Activated naive CD4-positive, alpha-beta T cell treated with Interleukin-2 at 50 U/mL for 16 hours (primary cell): ENCODE measurements at places on chromosomes 5 and 9.

DNA sequence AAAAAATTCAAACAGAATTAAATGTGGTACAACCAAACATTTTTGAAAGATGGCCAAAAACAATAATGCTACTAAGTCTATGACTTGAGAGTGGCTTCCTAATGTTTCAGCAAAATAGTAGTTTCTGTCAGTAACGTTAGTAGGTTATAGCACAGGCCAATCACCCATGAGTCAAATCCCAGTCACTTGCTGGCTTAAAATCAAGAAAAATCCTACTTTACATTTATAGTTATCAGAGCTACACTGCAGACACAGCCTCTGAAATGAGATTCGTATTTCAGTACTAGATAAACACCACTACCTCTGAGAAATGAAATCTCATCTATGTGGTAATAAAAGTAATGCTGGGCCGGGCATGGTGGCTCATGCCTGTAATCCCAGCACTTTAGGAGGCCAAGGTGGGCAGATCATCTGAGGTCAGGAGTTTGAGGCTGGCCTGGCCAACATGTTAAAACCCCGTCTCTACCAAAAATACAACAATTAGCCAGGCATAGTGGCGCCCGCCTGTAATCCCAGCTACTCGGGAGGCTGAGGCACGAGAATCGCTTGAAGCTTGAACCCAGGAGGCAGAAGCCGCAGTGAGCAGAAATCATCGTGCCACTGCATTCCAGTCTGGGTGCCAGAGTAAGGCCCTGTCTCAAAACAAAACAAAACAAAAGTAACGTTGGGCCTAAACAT is 6.1 kb downstream of the ZDHHC21 start:
- no peak for DNase-seq

DNA sequence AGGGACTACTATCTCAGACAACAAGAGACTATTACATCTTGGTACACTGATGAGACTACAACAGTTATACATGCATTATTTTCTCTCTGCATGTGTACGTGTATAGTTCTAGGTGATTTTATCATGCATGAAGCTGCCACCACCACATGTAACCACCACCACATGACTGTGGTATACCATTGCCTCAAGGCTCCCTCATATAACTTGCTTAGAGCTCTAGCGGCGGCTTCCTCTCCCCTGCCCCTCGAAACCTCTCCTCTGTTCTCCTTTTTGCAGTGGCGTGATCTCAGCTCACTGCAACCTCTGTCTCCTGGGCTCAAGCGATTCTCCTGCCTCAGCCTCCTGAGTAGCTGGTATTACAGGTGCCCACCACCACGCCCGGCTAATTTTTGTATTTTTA is 162.3 kb downstream of the AOPEP start:
- DNase-seq = no peak

- DNase-seq = no peak
Measured at GRCh38 chr5:26610577-26610976, 427.8 kb downstream of the CDH9 start.

DNA sequence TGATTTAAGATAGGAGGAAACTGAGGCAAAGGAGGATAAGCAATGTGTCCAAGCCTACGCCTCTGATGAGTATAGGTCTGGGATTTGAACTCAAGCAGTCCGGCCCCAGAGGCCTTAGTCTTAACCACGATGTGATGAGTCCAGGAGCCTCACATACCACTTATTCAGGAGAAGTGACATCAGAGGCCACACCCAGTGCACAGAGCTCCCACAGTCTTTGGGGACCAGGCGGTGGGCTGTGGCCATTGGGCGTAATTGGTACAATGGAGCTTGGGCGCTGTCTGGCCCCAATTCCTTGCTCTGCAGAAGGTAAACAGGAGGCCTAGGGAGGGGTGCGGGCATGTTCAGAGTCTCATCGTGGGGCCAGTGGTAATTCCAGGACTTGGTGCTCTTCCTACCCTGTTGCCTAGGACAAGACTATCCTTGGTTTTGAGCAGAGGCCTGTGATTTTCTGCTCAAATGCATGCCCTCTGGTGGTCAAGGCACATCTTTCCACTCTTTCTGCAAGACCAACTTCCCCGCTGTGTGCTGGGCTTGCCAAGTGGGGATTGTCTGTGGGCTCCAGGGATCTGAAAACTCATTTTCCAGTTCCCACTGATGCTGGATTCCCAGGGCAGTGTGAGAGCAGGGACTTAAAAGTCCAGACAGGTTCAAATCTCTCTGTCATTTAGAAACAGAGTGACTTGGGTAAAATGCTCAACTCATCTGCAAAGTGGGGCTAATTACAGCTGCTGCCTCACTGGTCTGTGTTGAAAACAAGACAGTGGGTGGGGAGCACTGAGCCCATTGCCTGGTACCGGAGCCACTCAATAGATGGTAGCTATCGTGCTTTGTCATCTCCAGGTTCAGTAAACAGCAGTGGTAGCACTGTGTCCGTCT is 15.8 kb downstream of the NDST1 start:
- DNase-seq = no peak

GRCh38 chr5:101364469-101364868 is 461.4 kb upstream of the ST8SIA4 start:
- no peak for DNase-seq

DNA sequence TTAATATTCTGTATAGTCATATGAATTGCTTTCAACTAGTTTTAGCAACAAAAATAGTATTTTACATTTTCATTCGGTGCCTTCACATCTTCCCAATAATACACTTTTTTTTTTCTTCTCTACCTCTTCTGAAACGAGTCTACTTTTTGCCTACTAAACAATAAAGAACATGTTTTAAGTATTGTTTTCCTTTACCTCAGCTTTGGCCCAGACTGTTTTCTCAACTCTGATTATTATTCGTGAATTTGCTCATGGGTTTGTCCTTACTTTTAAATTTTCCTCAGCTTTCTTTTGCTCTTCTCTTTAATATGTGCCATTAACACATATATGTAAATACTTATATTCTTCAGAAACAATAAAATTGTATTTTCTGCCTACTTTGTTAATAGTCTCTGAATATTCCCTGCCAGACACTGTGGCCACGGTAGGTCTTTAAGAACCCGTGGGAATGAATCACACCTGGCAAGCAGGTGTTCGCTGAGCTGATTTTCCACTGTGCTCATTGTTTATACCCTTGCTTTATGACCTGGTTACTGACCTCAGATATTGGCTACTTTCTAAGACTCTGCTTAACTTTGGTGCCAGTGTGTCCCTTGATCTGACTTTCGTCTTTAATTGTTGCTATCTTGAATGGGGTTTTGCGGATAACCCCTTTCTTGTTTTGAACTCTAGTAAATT is 49.1 kb downstream of the FAM170A start:
- no peak for DNase-seq

DNA sequence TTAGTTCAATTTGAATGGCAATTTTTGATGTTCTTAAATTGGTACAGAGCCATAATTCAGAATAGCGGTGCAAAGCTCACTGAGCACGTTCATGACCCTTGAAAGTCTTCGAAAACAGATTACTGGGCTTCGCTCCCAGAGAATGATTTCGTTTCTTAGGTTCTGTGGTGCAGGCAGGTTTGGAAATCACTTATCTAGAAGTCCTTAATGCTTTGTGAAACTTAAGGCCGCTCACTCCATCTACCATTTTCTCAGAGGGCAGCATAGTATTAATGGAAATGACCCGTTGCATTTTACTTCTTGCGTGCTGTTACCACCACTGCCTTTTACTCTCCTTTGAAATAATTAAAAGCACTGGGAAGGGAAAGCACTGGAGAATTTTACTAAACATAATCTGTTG is 2.9 kb upstream of the MAT2B start:
- DNase-seq = no peak

- DNase-seq = no peak
Measured at GRCh38 chr9:28938981-28939380, 1365.7 kb upstream of the C9orf72 start.

- DNase-seq = no peak
Measured at GRCh38 chr5:73444499-73445438, 3.8 kb downstream of the FOXD1 start.

DNA sequence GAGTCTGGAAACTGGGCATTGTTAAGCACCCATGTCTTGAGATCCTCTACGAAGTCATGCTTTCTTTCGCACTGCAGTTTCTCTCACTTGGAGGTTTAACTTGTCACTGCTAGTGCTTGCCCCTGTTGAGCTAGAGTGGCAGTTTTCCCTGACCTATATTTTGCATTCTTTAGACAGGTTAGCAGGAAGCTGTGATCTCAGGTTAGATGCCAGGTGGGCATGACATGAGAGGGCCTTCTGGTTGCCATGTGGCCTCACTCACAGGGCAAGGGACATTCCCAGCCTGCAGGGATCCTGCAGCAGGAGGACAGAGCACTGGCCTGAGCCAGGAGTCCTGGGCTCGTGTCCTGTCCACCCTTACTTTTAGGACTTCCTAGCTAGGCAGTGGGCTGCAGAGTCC is 28.6 kb downstream of the SLC36A1 start:
- no peak for DNase-seq

DNA sequence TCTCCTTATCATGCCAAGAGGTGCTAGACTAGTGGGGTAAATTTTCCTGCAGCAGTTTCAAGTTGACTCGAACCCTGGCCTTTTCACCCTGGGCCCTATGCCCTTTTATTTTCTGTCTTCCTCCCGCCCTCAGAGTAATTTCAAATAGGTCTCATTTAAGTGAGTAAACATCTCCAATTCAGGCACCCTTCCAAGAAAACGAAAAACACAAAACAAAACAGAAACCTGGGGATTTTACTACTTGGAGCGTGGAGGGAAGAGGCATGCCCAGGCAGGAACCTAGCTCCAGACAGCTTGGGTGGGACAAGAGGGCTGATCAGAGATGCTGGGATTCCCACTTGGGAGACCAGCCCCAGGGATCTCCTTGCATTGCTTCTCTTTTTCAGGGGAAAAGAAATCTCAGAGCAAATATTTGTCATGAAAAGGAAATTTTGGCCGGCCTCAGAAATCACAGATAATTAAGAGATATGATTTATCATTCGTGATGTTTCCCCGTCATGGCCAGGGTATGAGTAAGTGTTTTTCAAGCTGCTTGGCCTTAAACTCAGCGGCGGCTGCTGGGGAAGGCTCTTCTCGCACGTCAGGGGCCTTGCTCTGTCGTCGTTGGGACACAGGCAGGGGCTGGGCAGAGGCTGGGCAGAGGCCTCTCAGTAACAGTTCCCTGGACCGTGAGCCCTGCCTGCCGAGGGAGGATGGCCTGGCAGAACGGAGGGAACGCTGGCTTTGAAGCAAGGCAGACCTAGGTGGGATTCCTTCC is 248.6 kb upstream of the KLF4 start:
- DNase-seq = no peak

- no peak for DNase-seq
Measured at GRCh38 chr5:158422653-158423515, 563.9 kb upstream of the CLINT1 start.

DNA sequence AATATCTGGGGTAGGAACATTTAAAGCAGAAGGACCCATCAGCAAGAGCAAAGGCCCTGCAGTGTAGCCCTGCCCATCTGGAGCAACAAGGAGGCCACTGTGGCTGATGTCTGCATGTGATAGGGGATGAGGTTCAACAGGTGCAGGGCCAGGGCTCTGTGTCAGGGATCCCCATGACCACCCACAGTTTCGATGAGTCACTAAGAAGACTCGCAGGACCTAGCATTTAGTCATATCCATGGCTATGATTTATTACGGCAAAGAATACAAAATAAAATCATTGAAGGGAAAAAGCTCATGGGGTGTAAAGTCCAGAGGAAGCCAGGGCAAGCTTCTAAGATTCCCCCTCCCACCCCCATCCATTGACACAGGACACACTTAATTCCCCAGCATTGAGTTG is 188.6 kb downstream of the ADGRV1 start:
- DNase-seq = no peak

DNA sequence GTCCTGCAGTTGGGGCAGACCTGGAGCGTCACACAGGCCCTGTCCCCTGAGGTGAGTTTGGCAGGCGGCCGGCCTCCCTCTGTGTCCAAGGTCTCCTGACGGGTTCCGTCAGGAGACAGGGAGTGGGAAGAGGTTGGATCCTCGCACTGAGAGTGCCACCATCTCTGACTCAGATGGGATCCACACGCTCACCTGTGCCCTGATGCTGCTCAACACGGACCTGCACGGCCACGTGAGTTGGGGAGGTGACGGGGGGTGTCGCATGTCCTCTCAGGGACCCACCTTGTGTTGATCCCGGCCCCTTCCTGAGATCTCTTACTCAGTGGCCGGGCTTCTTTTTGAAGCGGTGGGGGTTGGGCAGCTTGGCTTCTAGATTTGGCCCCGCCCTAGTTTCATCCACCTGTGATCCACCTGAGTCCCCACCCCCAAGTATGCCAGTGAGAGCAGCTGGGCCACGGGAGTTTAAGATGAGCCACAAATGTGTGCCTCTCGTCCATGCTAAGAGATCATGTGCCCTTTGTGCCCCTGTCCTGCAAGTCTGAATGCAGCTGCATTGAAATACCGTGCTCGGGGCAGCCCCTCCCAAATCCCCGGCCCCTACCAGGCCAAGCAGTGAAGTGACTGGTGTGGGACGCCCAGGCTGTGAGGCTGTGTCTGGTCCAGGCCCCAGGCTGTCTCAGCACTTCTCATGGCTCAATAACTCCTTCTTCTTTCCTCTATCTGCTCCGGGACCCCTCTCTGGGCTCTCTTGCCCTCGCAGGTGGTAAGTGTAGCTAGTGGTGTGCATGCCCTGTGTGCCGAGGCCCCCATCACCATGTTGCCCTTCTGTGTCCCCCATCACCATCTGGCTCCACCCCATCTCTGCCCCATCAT is 27.2 kb downstream of the PSD2 start:
- no peak for DNase-seq

GRCh38 chr9:101220341-101220740 is 164.5 kb downstream of the BAAT start:
- DNase-seq = no peak

DNA sequence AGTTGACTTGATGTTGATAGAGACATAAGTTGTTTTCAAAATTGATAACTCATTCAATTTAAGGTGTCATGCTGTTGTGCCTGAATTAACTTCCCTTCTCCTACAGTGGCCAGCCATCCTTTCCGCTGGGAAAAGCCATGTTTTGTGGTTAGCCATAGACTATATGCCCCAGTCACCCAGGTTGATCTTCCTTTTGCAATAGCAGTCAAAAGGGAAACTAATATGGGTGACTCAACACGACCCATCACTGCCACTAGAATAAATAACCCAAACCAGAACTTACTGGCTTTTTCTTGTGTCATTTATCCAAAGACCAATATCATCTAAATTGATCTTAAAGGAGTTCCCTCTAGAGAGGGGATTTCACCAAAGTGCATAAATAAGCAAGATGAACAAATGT is 87.4 kb downstream of the PTCD2 start:
- DNase-seq = no peak

GRCh38 chr9:136309101-136309801 is 5.4 kb upstream of the CCDC187 start:
- no peak for DNase-seq

DNA sequence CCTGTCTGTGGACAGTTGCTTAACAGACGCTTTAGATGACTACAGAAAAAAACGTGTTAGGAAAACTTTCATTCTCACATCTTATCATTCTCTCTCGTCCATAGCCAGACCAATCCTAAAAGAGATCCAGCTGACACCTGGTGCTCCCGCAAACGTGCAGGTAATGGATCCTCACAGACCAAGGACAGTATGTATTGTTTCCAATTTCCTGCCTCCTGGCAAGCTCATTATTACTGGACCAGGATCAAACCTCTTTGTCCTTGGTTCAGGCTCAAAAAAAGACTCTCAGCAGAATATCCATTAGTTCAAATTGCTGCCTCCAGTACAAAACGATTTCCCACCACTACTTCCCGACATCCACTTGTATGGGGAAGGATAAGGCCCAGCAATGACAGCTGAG is 62.4 kb downstream of the SERINC5 start:
- no peak for DNase-seq

GRCh38 chr5:26802944-26803343 is 235.4 kb downstream of the CDH9 start:
- no peak for DNase-seq

- no peak for DNase-seq
Measured at GRCh38 chr5:155475318-155475717, 461.8 kb downstream of the KIF4B start.
